ENCODE measurements at places on chromosomes 11 and 22.

DNA sequence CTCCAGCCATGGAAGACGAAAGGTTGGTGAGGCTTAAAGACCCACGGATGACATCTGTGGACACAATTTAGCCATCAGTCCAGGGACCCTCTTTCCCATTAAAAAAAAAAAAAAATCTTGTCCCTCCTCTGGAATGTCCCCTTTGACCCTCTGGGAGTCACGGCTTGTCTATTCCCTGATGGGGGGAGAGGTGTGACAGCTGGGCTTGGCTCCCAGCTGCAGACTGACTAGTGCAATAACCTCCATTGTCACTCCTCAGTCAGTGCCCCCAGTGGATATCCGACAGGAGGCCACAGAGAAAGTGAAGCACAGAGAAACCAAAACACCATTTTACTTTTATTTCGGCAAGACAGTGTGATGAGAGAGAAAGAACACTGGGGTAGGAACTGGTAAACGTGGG lies 2.7 kb upstream of the VSIG2 start:
- no peak overlapping the region for H3K4me3 ChIP-seq
- peaks cover 53% of the 10 kb centered on the region for H3K27me3 ChIP-seq

DNA sequence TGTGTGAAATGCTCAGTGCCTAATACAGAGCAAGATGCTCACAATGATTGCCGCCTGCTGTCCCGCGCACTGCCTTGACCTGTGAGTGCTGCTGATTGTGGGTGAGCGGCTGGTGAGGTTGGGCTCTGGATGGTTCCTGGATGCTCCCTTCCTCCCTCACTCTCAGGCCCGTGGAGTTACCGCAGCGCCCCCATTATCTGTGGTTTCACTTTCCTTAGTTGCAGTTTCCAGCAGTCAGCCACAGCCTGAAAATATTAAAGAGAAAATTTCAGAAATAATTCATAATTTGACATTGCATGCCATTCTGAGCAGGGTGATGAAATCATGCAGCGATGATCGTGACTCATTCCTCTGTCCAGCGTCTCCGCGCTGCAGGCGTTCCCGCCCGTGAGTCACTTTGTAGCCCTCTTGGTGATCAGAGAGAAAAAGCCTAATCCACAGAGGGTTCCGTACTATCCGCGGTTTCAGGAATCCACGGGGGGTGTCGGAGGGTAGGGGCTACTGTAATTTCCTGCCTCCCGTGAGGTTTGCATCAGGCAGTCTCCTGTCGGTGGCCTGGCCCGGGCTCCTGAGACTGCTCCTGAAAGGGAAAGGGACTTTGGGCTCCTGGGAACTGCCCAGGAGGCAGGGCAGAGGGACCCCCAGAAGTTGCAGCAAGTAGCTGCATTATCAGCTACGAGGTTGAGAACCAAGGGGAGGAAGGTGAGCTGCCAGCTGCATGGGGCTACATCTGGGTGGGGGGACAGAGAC lies 10.6 kb downstream of the RPL3 start:
- H3K27me3 ChIP-seq = no peaks in the 10 kb centered on the region
- H3K36me3 ChIP-seq = peaks cover 23% of the 10 kb centered on the region
- H3K27ac ChIP-seq = no peak overlapping the region
- peaks cover 9% of the 10 kb centered on the region for H3K4me1 ChIP-seq
- H3K4me3 ChIP-seq = no peak overlapping the region

GRCh38 chr22:19554834-19555404 lies 30.7 kb upstream of the CLDN5 start:
- H3K4me3 ChIP-seq = no peak overlapping the region
- no peak overlapping the region for H3K27ac ChIP-seq

GRCh38 chr11:14954581-14954980 lies 17.6 kb downstream of the CALCA start:
- no peaks in the 10 kb centered on the region for H3K27me3 ChIP-seq
- no peak for DNase-seq
- no peak overlapping the region for H3K4me3 ChIP-seq
- no peaks in the 10 kb centered on the region for H3K36me3 ChIP-seq
- H3K27ac ChIP-seq = no peak overlapping the region

- H3K27me3 ChIP-seq = no peaks in the 10 kb centered on the region
- H3K36me3 ChIP-seq = no peaks in the 10 kb centered on the region
- no peak for DNase-seq
- H3K4me1 ChIP-seq = no peaks in the 10 kb centered on the region
- H3K4me3 ChIP-seq = no peak overlapping the region
- H3K27ac ChIP-seq = no peak overlapping the region
Measured at GRCh38 chr11:58787903-58788302, 56.2 kb upstream of the GLYAT start.

GRCh38 chr11:113349528-113349927 lies 35.1 kb downstream of the TTC12 start:
- H3K4me3 ChIP-seq = no peak overlapping the region
- H3K27me3 ChIP-seq = no peaks in the 10 kb centered on the region
- H3K27ac ChIP-seq = no peak overlapping the region
- DNase-seq = no peak

DNA sequence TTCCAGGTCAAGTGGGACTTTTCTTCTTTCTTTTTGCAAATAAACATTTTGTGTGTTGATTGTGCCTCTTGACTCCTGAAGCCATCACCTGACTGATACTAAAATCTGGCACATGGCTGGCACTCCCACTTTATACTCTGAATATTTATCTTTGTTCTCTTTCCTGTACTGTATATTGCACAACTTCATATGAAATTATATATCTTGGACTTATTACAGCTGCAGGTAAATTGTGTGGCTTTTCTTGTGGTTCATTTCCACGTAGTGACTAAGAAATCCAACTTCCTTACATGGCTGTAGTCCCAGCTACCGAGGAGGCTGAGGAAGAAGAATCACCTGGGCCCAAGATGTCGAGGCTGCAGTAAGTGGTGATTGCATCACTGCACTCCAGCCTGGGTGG lies 23.7 kb upstream of the OR5B12 start:
- no peaks in the 10 kb centered on the region for H3K4me1 ChIP-seq
- H3K27ac ChIP-seq = no peak overlapping the region
- H3K27me3 ChIP-seq = no peaks in the 10 kb centered on the region

- H3K36me3 ChIP-seq = no peaks in the 10 kb centered on the region
- DNase-seq = no peak
- no peak overlapping the region for H3K4me3 ChIP-seq
Measured at GRCh38 chr11:80937842-80938241, 1497.0 kb upstream of the TENM4 start.

DNA sequence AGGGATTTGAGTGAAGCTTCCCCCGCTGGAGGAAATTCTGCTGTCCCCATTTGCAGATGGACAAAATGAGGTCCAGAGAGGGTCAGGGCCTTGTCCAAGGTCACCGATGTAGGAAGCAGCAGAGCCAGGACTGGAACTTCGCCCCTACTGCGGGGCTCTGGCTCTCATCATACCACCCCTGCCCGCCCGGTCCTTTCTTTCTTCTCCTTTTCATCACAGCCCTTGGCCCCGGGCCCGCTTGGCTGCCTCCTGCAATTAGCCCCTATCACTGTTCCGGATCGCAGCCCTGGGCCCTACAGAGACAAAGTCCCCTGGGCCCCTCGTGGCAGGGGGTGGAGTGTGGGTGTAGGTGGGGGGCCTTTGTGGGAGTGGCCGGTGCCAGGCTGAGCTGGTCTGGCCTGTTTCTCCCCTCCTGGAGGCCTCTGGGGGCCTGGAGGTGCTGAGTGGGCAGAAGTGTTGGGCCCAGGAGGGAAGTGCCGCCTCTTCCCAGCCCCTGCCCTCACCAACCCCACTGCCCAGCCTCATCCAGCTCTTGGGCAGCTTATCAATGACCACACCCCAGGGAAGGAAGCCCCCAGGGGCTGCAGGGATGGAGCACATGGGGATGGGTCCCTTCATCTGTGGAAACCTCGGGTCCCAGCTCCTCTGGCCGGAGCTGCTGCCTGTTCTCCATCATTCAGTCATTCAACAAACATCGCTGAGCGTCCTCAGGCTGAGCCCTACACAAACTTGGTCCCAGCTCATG lies 3.4 kb downstream of the EMID1 start:
- H3K27ac ChIP-seq = no peak overlapping the region
- H3K27me3 ChIP-seq = peaks cover 7% of the 10 kb centered on the region
- no peak for DNase-seq
- peaks cover 2% of the 10 kb centered on the region for H3K36me3 ChIP-seq

- H3K27ac ChIP-seq = no peak overlapping the region
- no peaks in the 10 kb centered on the region for H3K36me3 ChIP-seq
- H3K4me1 ChIP-seq = no peaks in the 10 kb centered on the region
- H3K4me3 ChIP-seq = peak overlapping the region; percentile 24
- no peak for DNase-seq
Measured at GRCh38 chr22:49725516-49725915, 102.2 kb downstream of the BRD1 start.

GRCh38 chr11:123452794-123453193 lies 22.7 kb downstream of the GRAMD1B start:
- no peak overlapping the region for H3K4me3 ChIP-seq
- no peak overlapping the region for H3K27ac ChIP-seq
- H3K4me1 ChIP-seq = peaks cover 3% of the 10 kb centered on the region
- DNase-seq = no peak
- no peaks in the 10 kb centered on the region for H3K36me3 ChIP-seq
- H3K27me3 ChIP-seq = peaks cover 2% of the 10 kb centered on the region

GRCh38 chr11:77568916-77569675 lies 20.7 kb upstream of the AQP11 start:
- H3K4me1 ChIP-seq = no peaks in the 10 kb centered on the region
- H3K27me3 ChIP-seq = no peaks in the 10 kb centered on the region
- DNase-seq = no peak
- peaks cover 3% of the 10 kb centered on the region for H3K36me3 ChIP-seq

- DNase-seq = no peak
- H3K36me3 ChIP-seq = no peaks in the 10 kb centered on the region
- no peak overlapping the region for H3K27ac ChIP-seq
- no peaks in the 10 kb centered on the region for H3K4me1 ChIP-seq
- no peaks in the 10 kb centered on the region for H3K27me3 ChIP-seq
Measured at GRCh38 chr11:102026217-102026616, 21.0 kb upstream of the CFAP300 start.

DNA sequence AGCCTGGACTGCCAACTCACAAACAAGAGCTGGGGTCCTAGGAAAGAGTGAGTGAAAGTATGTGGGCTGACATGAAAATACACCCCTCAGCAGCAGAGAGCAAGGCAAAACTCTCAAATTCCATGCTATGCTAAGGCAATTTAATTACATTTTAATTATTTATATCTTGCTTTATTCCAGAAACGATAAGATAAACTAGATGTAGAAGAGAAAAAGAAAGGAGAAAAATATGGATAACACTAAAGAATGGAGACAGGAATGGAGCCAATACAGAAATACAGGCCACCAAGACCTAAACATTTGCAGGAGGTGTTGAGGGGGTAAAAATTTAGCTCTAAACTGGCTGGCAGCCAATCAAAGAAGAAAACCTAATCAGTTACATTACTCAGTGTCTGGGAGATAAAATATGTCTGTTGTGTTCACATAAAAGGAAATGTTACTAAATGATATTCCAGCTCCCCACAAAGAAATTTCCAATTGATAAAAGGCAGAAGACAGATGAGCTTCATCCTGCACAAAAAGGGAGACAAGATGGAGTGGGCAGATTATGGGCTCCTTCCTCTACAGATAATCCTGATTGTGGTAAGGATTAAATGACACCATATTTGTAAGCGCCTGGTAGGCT lies 223.5 kb upstream of the BLID start:
- H3K27ac ChIP-seq = no peak overlapping the region
- H3K4me3 ChIP-seq = no peak overlapping the region
- H3K36me3 ChIP-seq = no peaks in the 10 kb centered on the region

DNA sequence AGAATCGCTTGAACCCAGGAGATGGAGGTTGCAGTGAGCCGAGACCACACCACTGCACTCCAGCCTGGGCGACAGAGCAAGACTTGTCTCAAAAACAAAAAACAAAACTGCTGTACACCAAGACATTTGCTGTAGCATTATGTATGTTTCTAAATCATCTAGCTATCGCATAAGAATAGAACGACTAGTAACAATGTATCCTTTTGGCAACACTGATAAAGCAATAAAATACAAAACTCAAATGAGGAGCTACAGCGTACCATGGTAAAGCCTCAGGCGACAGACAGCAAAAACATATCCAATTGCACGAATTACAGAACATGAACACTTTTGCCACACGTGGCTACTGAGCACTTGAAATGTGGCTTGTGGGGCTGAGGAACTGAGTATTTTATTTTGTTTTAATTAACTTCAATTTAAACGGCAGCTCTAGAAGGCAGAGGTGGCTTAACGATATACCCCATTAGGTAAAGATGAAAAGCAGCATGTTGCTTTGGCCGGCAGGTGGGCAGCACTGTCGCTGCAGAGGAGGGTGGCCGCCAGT lies 2.3 kb downstream of the TUBGCP6 start:
- H3K27me3 ChIP-seq = no peaks in the 10 kb centered on the region
- no peak overlapping the region for H3K27ac ChIP-seq
- H3K36me3 ChIP-seq = peaks cover 35% of the 10 kb centered on the region
- no peak for DNase-seq
- peaks cover 31% of the 10 kb centered on the region for H3K4me1 ChIP-seq

DNA sequence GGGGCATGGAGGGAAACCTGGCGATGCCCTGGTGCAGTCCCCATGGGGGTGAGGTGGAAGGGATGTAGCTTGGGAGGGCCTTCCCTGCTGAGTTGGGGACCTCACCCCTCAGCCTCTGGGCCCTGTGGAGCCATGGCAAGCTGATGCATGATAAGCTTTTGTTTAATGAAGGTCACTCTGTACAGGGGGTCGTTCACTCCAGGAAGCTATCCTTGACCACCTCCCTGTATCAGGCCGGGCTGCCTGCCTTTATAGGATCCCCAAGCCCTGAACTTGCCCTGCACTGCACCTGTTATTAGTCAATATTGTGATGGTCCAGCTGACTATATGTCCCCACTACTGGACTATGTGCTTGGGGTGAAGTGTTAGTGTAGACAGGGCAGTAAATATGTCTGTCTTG lies 49.7 kb upstream of the MYEOV start:
- H3K36me3 ChIP-seq = no peaks in the 10 kb centered on the region
- H3K27ac ChIP-seq = no peak overlapping the region
- no peak for DNase-seq
- H3K4me1 ChIP-seq = peaks cover 3% of the 10 kb centered on the region
- H3K4me3 ChIP-seq = no peak overlapping the region

- no peaks in the 10 kb centered on the region for H3K36me3 ChIP-seq
- H3K27me3 ChIP-seq = no peaks in the 10 kb centered on the region
- H3K4me1 ChIP-seq = no peaks in the 10 kb centered on the region
- H3K4me3 ChIP-seq = no peak overlapping the region
- DNase-seq = no peak
Measured at GRCh38 chr11:134481933-134482527, 70.0 kb upstream of the B3GAT1 start.

DNA sequence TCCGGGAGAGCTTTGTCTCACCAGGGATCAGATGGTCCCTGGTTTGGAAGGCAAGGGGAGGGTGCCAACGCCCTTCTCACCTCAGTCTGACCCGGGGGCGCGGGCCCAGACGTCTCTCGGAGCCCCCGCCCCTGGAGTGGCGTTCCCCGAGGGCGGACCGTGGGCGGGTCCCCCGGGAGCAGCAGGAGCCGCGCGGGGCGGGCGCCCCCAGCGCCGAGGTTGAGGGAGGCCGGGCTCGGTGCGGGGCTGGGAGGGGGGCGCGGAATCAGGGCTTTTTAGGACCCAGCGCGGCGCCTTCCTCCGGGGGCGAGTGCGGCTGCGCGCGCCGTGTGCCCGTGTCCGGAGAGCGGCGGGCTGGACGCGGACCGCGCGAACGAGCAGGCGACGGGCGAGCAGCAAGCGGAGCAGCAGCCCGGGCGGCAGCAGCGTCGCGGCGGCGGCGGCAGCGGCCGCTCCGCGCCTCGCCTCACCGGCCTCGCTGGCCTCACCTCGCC lies at the start of gene KCNC1:
TSS of gene KCNC1 (plus strand) at position 364 of the 494 bp plus-strand sequence. CDS start 1,222 bp downstream, outside the sequence.
- peaks cover 30% of the 10 kb centered on the region for H3K4me1 ChIP-seq
- H3K36me3 ChIP-seq = no peaks in the 10 kb centered on the region
- peak within 1 kb of the TSS; percentile 64 for H3K4me3 ChIP-seq
